ENCODE measurements at places on chromosomes 2 and 18. TPM values are rescaled to one million over a fixed set of nuclear protein-coding genes. Genes with fewer than 3 reads are reported as not detected.

The NR4A2 gene
- 0.51 TPM for total RNA-seq

GRCh38 chr2:126776692-126777619 lies 121.0 kb downstream of the GYPC start:
- no peaks in the 10 kb centered on the region for H3K4me1 ChIP-seq
- H3K4me3 ChIP-seq, result no peak overlapping the region
- peak; percentile 37 for DNase-seq
- H3K27me3 ChIP-seq, result no peaks in the 10 kb centered on the region

GRCh38 chr2:237670641-237671040 lies 43.3 kb downstream of the LRRFIP1 start:
- H3K27me3 ChIP-seq, result no peaks in the 10 kb centered on the region
- DNase-seq, result no peak
- no peak overlapping the region for H3K4me3 ChIP-seq

GRCh38 chr18:72762515-72763122 lies 105.2 kb downstream of the NETO1 start:
- peak; percentile 70 for DNase-seq
- no peaks in the 10 kb centered on the region for H3K27me3 ChIP-seq
- H3K36me3 ChIP-seq, result no peaks in the 10 kb centered on the region

DNA sequence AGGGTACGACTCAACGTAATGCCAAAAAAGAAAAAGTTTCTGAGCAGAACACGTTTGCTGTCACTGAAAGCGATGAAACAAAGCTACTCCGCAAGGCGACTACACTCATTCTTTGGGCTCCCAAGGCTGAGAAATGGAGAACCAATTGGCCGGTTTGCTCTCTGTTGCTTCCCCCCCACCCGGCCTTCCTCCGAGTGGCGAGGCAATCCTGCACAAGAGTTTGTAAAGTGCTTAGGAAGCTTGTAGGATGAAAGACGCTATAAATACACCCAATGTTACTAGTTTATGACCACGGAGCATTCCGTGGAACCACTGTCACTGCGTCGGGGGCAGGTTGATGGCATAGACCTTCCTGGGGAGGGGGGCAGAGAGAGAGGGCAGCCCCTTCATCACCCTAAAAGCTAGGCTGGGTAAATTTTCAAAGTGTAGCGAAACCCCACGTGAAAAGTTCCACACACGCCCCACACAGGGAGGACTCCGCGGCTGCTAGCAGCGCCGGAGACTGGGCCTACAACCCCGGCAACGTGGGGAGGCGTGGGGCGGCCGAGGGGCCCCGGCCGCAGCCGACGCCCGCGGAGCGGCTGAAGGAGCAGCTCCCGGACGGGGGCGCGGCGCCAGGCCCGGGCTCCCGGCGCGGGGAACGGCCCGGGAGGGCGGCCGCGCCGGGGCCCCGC lies 915 bp downstream of the CUL3 start:
- no peaks in the 10 kb centered on the region for H3K27me3 ChIP-seq
- peak; percentile 51 for DNase-seq
- peak overlapping the region; percentile 94 for H3K4me3 ChIP-seq

DNA sequence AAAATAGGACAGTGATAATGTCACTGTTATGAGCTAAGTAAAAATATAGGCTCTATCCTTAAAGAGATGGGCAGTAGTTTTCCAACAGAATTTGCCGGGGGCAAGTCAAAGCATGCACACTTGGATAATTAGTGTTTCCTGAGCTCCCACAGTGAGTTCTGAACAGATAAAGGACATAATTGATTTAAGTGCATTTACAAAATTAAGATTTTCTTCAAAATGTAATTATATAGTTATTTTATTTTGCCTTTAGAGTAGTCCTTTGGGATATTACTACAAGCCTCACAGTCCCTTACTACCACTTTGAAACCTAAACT lies 107.6 kb downstream of the RAPGEF4 start:
- H3K27me3 ChIP-seq, result no peaks in the 10 kb centered on the region
- H3K27ac ChIP-seq, result no peak overlapping the region
- H3K36me3 ChIP-seq, result no peaks in the 10 kb centered on the region
- no peak overlapping the region for H3K4me3 ChIP-seq
- DNase-seq, result no peak
- no peaks in the 10 kb centered on the region for H3K4me1 ChIP-seq

DNA sequence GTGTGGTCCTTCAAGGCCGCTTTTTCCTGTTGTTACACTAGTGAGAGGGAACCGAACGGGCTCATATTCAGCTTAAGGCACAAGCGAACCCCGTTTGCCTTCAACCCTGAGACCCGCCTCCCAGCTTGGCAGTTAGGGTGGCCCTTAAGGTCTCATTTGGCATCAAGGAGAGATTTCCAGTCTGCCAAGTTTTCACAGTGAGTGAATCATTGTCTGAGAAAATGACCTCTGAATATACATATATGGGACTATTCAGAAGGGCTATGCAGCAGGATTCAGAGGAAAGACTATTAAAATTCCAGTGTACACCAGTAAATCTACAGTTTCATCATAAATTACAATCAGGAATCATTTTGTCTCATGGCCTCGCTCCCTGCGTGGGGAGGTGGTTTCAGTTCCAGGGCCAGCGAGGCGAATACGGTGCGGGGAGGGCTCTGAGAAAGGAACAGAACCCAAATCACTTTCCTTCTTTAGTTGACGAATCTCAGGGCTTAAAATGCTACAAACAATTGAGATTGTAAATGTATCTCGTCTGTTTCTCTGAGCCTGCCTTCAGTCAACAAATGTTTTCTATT lies 231.4 kb downstream of the FAM210A start:
- DNase-seq, result no peak
- no peak overlapping the region for H3K27ac ChIP-seq
- no peaks in the 10 kb centered on the region for H3K36me3 ChIP-seq
- H3K4me3 ChIP-seq, result no peak overlapping the region
- H3K27me3 ChIP-seq, result no peaks in the 10 kb centered on the region
- no peaks in the 10 kb centered on the region for H3K4me1 ChIP-seq

DNA sequence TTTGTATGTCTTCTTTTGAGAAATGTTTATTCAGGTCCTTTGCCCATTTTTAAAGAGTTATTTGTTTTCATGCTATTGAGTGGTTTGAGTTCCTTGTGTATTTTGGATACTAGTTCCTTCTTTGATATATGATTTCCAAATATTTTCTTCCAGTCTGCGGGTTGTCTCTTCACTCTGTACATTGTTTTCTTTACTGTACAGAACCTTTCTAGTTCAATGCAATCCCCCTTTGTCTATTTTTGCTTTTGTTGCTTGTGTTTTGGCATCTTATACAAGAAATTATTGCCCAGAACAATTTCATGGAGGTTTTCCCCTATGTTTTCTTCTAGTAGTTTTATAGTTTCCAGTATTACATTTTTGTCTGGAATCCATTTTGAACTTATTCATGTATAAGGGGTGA lies 62.5 kb upstream of the ACVR1C start:
- no peaks in the 10 kb centered on the region for H3K27me3 ChIP-seq
- DNase-seq, result peak; percentile 29
- peak overlapping the region; percentile 89 for H3K27ac ChIP-seq

DNA sequence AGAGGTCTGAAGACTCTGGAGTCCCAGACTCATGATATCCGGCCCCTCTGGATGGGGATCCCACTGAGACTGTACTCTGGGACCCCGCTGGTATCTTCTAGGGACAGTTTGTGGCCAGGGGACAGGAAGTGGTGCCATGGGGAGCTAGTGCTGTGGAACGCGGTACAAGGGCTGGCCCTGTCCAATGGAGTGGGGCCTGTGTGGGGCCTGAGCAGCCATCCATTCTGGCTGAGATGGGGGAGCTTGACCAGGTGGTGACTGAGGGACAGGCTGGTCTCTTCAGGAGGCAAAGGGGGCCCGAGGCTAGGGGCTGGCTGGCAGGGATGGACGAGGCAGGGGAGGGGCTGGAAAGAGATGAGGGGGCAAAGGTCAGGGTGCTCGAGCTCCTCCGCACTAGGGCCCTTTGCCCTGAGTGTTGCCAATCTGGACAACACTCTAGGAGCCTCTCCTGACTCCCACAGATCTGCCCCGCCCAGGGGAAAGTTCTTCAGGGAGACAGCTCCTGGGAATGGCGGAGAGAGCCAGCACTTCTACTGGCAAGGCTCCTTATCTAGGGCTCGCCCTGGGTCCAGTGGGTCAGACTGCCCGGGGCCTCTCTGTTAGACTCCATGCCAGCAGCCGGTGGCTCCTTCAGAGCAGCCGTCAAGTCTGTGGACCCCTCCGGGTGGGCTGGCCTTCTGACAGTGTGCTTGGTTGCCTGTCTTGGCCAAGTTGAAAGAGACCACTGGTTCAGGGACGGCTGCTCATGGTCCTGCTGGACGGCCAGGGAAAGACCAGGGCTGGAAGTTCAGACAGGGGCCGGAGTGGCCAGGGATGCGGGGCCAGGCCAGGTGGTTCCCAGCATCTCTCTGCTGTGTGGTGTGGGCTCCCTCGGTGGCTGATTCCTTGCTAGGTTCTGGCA lies 12.3 kb downstream of the MALL start:
- no peaks in the 10 kb centered on the region for H3K27me3 ChIP-seq
- no peaks in the 10 kb centered on the region for H3K36me3 ChIP-seq
- H3K4me1 ChIP-seq, result peaks cover 8% of the 10 kb centered on the region
- no peak overlapping the region for H3K27ac ChIP-seq
- DNase-seq, result no peak

Measured in SJCRH30 (cell line).